ENCODE measurements at places on chromosomes 6 and 20. TPM values are rescaled to one million over a fixed set of nuclear protein-coding genes. Genes with fewer than 3 reads are reported as not detected.

Gene HLA-DPA1
- total RNA-seq, result 73.5 TPM

Gene ISM1
- not detected for total RNA-seq

Gene C4B
- total RNA-seq, result 4.6 TPM

Gene KLC4
- total RNA-seq, result 37.4 TPM

Gene TRIM10
- not detected for total RNA-seq
